Activated CD4-positive, alpha-beta T cell treated with anti-CD3 and anti-CD28 coated beads for 1 hour (primary cell): ENCODE measurements at places on chromosomes 5 and 9.

DNA sequence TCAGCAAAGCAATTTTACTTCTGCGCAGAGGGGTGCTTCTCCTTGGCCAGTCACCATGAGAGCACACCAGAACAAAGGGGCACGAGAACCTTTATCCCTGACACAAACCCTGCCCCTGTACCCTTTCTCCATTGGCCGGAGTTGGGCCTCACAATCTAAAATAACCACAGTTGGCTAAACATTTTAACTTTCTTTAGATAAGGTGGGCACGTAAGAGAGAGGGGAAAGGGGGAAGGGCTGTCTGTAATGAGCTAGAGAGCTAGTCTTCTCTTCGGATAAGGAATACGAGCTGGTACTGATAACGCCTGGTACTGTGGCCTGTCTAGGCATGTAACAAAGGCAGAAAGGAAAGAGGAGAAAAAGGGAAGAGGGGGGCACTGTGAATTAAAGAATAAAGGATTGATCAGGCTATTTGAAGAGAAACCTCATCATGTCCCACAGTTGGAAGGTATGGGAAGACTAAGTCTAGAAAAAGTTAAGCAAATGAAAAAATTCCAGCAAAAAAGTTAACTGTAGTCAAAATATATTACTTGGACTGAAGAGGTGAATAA lies 1.8 kb upstream of the IARS1 start:
- no peak for DNase-seq

- DNase-seq = no peak
Measured at GRCh38 chr9:87498811-87499360, 1.2 kb downstream of the DAPK1 start.

- DNase-seq = no peak
Measured at GRCh38 chr5:172979778-172980177, 3.8 kb upstream of the ATP6V0E1 start.

DNA sequence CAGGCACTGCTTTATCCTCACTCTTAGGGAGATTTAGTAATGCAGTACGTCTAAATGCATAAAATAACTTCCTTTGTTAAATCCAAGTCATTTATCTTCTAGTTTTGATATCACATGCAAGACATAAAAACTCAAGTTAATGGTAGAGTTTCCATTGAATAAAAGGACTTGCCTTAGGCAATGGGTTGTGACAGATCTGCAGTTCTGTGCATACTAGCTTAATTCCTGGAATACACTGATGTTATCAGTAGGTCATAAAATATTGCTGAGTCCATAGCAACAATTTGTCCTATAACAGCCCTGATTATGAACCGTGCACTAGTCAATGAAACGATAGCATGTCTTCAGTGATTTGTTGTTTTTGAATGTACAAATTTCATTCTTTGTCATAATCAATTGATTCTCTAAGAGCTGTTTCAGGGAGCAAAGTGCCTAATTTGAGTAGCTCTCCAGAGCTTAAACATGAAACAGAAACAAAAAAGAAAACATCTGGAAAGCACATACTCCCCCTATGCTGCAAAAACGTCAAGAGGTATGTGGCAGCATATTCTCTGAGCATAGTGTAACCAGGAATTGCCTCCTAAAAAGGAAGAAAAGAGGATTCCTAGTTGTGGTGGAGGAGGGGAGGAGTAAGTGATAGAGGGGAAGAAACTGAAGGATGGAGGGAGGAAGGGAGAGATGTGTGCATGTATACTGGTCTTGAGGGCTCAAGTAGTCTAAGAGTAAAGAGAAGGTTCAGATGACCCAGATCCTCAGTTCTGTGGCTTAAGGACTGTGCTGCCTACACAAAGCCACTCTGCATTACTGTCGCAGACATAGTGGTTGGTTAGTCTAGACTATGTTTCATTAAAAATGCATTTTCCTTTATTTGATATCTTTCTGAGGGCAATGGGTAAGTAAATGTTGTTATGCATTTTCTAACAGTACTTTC lies 589.2 kb downstream of the PRR16 start:
- DNase-seq = no peak

DNA sequence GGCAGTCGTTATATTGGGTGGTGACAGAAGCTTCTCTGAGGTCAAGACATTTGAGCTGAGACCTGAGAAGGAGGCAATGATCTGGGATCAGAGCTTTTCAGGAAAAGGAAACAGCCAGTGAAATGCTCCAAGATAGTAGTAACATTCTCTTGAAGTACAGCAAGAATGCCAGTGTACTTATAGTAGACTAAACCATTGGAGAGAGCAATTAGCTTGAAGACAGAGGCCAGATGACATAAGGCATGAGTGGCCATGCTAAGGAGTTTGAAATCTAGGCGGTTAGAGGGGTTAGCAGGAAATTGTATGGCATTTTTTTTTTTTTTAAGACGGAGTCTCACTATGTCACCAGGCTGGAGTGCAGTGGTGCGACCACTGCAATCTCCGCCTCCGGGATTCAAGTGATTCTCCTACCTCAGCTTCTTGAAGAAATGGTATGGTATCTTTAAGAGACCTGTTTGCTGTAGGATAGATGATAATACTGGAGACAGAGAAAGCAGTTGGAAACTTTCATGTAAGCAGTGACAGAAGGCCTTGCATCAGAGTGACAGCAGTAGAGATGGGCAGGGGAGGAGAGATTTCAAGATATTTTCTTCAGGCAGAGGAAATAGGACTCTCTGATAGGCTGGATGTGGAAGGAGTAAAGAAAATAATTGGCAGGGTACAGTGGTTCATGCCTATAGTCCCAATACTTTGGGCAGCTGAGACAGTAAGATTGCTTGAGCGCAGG lies 482.2 kb upstream of the PAPPA start:
- no peak for DNase-seq

DNA sequence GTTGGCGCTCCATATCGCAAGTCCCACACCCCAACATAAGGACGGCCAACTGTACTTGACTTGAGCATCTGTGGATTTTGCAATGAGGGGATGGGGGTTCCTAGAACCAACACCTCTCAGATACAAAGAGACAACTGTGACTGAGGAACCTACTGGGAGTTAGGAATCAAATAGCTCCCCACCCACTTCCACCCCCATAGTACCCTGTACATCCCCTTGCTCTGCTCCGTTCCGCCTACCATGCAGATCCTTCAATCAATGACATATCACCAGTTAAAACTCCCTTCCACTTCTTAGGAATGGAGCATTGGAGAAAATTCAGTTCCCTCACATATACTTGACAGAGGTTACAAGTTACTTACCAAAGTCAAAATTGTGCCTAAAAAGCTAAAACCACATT lies 140.9 kb downstream of the MLLT3 start:
- DNase-seq = no peak
